ENCODE measurements at places on chromosomes 1 and 21. TPM values are rescaled to one million over a fixed set of nuclear protein-coding genes. Genes with fewer than 3 reads are reported as not detected.

The S100A2 gene
- total RNA-seq = 0.98 TPM

The NPL gene
- total RNA-seq = 2.4 TPM

The VASH2 gene
- total RNA-seq = under 0.01 TPM

The CD1E gene
- total RNA-seq = not detected
